Hematopoietic multipotent progenitor cell treated with erythropoietin and hydrocortisone succinate and interleukin-3 and kit ligand, for 15 days (in vitro differentiated cells): ENCODE measurements at places on chromosomes 1 and 21.

GRCh38 chr1:244599937-244600350 lies 53.0 kb upstream of the DESI2 start:
- no peak for DNase-seq

GRCh38 chr1:64584479-64584878 lies 114.5 kb downstream of the CACHD1 start:
- no peak for DNase-seq

GRCh38 chr1:41842326-41842725 lies 76.4 kb downstream of the HIVEP3 start:
- DNase-seq, result no peak

GRCh38 chr1:223010582-223011504 lies 132.2 kb downstream of the TLR5 start:
- DNase-seq, result no peak

GRCh38 chr1:110727246-110727645 lies 52.5 kb upstream of the KCNA3 start:
- no peak for DNase-seq

DNA sequence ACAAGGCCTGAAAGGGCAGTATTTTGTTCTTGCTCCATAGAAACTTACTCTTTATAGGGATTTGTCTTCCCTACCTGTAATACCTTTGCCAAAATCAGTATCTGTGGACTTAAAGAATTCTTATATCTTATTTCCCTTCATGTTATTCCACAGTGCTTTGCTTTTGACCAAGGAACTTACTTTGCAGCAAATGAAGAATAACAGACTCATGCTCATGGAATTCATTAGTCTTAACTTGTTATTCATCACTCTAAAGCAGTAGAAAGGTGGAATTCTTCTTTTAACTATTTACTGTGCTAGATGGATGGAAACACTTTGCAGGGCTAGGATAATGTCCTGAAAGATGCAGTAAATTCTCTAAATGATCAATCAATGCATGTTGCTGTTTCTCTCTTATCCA lies 45.9 kb downstream of the DUSP10 start:
- DNase-seq, result no peak

DNA sequence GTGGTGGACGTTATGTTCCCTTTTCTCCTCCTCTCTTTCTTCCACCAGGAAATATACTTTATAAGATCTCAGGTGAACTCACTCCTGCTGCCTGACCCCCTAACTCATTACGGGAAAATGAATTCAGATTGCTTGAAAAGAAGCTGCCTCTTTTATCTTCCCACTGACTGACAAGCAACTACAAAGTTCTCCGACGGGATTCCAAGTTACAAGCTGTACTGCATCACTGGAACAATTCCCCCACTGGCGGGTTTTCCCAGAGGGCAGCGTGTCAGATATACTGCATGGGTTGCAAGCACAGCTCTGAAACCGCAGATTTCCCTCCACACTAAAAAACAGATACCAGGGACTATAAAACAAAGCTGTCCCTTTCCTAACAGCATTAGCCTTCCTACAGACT lies 390.6 kb downstream of the KCTD3 start:
- no peak for DNase-seq

GRCh38 chr1:231395076-231395997 lies 26.8 kb downstream of the EGLN1 start:
- DNase-seq, result no peak

GRCh38 chr1:24235921-24236788 lies 49.1 kb upstream of the IFNLR1 start:
- no peak for DNase-seq

GRCh38 chr1:24949331-24949881 lies 19.3 kb upstream of the RUNX3 start:
- DNase-seq, result no peak

DNA sequence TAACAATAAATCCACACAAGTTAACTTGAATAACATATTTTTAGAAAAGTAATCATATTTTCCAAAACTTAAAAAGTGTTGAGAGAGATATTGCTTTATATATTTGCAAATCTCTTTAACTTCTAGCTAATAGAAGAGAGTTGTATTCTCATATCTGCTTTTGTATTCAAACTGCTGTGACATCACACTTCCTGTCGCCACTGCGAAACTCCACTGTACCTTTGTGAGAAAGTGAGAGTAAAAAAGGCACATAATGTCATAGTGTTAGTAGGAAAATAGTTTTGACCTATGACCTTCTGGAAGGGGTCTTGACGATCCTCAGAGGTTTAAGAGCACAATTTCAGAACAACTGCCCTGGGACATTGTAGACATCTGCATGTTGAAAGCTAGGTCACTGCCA lies 21.6 kb downstream of the AK5 start:
- DNase-seq, result no peak

GRCh38 chr1:52795464-52795863 lies 47.1 kb upstream of the ZYG11A start:
- DNase-seq, result no peak

DNA sequence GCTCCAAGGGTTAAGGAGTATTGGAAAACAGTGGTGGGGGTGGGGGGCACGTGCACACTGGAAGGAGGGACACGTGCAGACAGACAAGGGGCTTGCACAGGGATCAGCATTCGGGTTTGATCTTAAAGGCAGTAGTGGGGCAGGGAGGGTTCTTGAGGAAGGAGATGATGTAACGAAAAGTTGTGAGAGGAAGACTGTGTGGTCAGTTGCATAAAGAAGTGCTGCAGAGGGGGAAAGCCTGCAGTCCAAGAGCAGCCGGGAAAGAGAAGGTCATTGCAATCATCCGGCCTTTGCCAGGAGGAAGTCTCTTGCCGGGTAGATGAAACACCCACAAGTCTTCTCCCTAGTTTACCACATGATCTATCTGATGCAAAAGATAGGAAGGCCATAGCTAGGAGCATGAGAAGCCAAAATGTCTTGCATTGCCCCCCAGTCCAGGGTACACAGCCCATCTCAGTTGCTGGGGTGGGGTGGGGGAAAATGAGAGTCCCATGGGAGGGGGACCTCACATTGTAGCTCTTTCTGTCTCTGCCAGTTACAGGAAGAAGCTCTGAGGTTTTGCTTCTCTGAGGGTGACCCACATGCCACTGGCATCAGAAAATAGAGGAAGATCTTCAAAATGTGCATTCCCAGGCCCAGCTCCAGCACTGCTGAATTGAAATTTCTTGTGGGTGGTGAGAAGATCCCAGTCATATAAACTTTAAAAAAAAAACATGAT lies 202.5 kb upstream of the RAB4A start:
- no peak for DNase-seq

DNA sequence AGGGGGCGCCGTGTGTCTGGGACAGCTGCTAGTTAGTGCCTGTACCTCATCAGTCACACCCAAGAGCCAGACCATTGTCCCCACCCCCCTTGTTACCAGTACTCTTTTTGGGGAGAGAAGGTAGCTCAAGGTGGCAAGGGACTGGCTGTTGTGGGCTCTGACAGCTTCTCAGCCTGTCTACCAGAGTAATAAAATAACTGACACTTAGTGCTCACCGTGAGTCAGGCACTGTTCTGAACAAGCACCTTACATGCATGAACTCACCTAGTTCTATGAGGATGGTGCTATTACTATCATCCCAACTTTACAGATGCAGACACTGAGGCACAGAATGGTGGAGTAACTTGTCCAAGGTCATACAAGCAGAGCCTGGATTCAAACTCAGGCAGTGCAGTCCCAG lies 34.7 kb downstream of the IER5 start:
- no peak for DNase-seq

GRCh38 chr1:214234635-214235025 lies 46.3 kb upstream of the SMYD2 start:
- DNase-seq, result no peak

GRCh38 chr1:110341872-110342331 lies 2.7 kb downstream of the RBM15 start:
- DNase-seq, result no peak

DNA sequence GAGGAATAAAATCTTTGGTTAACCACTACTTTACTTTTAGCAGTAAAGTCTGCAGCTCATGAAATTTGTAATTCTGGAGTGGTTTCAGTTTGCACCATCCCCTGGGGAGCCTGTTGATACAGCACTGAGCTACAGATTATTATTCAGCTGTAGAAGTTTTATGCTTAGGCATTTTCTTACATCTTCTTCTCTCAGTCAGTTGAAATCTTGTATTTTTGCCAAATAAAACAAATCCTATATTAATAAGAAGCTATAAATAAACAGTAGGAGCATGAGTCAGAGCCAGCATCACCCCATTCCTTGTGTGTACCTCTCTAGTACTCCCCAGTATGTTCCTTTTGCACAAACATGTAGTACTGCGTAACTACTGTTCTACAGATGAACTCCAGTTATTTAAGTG lies 118.9 kb downstream of the ATF6 start:
- no peak for DNase-seq

GRCh38 chr21:44414291-44415072 lies 40.8 kb upstream of the LRRC3 start:
- no peak for DNase-seq

DNA sequence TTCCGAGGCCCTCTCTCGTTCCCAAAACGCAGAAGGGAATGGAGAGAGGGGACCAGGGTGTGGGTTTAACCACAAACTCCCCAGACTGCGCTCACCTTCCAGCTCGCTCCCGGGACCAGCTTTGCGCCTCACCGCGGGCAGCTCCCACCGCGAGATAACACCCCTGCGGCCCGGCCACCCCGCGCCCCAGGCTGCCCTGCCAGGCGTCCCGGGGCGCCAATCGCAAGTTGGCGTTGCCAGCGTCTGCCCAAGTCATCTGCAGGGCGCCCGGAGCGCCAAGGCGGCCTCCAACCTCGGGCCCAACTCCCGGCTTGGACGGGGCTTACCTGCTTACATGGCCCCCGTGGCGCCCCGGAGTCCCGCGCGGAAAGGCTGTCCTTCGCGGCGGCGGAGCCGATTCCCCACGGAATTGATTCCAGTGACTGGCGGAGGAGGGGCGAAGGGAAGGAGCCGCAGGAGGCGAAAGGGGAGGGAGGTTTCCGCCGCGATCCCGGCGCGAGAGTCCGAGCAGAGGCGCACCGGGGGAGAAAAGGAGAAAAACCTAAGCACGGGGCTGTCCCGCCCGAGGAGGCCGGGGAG lies 456 bp downstream of the PTPN14 start:
- DNase-seq, result no peak

GRCh38 chr1:33007190-33008050 lies 29.3 kb downstream of the AK2 start:
- peak; percentile 34 for DNase-seq

GRCh38 chr1:69570356-69570755 lies 2.6 kb downstream of the LRRC7 start:
- DNase-seq, result no peak

GRCh38 chr1:235887676-235888075 lies 21.0 kb upstream of the LYST start:
- no peak for DNase-seq

DNA sequence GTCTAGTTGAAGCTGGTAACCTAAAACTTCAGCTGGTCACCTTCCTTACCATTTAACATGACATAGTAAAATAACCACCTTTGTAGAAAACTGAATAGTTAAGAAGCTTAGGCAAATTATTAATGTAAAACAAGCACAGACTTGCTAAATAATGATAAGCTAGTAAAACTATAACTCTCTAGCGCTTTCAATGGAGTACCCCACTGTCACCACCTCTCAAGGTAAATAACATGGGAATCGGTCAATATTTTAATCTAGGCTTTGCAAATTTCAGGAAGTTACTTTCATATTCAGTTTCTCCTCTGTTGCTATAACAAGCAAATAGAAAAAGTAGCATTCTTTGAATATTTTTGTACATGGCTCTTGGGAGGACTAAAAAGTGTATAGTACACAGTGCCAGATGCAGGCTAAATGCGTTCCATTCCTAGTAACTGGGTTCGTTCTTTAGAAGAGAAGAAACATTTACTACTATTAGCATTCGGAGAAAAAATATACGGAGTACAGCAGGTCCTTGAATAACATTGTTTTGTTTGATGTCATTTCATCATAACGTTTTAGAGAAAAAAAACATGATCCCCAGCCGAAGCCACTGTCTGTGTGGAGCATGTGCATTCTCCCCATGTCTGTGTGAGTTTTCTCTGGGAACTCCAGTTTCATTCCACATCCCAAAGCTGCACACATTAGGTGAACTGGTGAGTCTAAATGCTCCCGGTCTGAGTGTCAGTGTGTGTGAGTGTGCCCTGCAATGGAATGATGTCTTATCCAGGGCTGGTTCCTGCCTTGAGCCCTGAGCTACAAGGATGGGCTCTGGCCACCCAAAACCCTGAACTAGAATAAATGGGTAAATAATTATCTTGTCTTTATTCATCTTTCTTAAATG lies 52.5 kb downstream of the EPRS1 start:
- no peak for DNase-seq

GRCh38 chr1:204859861-204860267 lies 10.8 kb upstream of the NFASC start:
- no peak for DNase-seq

DNA sequence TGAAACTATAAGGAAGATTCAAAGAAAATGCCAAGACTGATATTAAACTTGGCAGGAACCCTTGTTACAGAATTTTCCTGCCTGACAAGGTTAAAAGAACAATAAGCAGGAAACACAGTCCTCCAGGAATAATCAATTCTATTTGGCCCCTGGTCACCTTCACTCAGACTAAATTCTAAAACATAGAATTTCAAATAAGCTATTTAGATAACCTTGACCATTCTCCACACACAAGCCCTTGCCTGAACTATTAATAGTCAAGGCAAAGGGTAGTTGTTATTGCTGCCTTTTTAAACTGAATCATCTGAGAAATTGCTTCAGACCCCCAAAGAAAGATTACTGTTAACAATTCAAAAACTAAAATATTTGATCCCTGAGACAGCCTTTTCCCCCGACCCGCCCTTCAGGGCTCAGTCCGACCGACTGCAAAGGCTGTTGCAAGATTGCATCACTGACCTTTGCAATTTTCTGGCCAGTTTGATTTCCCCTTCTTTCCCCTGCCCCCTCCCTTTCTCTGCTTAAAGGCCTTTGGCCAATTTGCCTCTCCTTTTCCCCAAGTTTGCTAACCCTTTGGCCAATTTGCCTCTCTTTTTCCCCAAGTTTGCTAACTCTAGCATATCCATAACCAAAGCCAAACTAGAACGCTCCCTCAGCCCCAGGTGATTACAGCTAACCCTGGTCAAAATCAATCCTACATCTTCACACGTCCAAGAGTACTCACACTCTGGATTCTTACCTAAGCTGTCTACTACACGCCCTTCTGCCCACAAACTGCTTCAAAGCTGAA lies 1.4 kb upstream of the G0S2 start:
- DNase-seq, result no peak

- DNase-seq, result no peak
Observed at GRCh38 chr1:42981255-42981805, 22.7 kb upstream of the SLC2A1 start.

GRCh38 chr1:11515368-11516300 lies 36.7 kb downstream of the DISP3 start:
- no peak for DNase-seq
